ENCODE measurements at places on chromosomes 1 and 21. TPM values are rescaled to one million over a fixed set of nuclear protein-coding genes. Genes with fewer than 3 reads are reported as not detected.

KRTAP19-4 gene
- total RNA-seq: not detected

DNA sequence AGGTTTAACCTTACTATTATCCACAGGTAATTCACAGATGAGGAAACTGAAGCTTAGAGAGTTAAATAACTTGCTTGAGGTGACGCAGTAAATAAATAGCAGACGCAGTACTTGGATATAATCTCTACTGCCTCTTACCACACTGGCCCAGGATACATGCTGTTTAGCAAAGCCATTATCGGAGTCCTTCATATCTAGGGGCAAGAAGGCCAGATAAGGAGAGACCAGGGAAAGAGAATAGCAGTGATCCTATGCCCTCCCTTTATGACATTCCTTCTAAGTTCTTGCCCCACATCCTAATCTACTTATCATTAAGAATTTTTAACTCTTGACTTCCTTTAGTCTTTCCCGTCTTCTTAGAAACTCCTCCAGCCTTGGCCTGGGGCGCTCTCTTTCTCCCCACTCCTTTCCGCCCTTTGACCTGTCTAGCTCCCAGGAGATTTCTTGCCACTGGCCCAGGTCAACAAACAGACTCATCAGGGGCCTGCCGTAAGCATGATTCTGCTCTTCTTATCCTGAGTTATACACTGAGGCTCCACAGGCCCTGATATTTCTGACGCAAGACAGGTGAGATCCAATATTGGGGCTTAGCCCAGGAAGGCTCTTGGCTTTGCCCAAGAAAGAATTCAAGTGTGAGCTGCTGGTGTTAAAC, 11.4 kb upstream of the SLAMF1 start:
- no peaks in the 10 kb centered on the region for H3K4me1 ChIP-seq
- H3K4me3 ChIP-seq: no peak overlapping the region
- no peaks in the 10 kb centered on the region for H3K36me3 ChIP-seq

DNA sequence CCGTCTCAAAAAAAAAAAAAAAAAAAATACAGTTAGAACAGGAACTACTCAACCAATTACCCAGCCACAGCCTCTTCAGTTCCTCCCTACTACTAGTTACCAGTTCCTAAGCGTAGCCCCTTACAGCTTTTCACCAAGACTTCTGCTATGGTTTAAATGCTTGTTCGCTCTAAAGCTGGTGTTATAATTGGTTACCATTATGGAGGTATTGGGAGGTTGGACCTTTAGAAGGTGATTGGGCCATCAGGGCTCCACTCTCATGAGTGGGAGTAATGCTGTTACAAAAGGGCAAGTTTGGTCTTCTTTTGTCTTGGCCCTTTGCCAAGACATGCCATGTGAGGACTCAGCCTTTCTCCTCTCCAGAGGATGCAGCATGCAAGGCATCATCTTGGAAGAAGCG, 3.0 kb upstream of the SMPDL3B start:
- no peaks in the 10 kb centered on the region for H3K27me3 ChIP-seq
- no peak overlapping the region for H3K27ac ChIP-seq
- no peaks in the 10 kb centered on the region for H3K36me3 ChIP-seq
- H3K4me3 ChIP-seq: no peak overlapping the region
- H3K4me1 ChIP-seq: peaks cover 14% of the 10 kb centered on the region

GRCh38 chr1:205849619-205850355, at the start of gene PM20D1:
Gene PM20D1, minus strand, starts transcription at chr1:205850132. Its CDS starts 60 bp downstream, at chr1:205850072.
- H3K4me3 ChIP-seq: no peak within 1 kb of the TSS
- H3K27me3 ChIP-seq: no peaks in the 10 kb centered on the region
- no peaks in the 10 kb centered on the region for H3K4me1 ChIP-seq
- H3K36me3 ChIP-seq: no peaks in the 10 kb centered on the region
